ENCODE measurements at places on chromosomes 16 and 17.

GRCh38 chr16:19655242-19655777, 62.7 kb downstream of the KNOP1 start:
- DNase-seq: no peak

DNA sequence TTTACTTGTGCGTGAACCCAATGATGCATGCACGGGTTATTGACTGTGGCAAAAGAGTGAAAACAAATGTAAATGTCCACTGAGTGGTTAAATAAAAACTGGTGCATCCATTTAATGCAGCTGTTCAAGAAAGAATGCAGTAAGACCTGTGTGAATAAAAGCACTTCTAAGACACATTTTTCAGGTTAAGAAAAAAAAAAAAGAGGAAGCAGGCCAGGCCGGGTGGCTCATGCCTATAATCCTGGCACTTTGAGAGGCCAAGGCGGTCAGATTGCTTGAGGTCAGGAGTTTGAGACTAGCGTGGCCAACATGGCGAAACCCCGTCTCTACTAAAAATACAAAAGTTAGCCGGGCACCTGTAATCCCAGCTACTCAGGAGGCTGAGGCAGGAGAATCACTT, 11.8 kb downstream of the CNGB1 start:
- DNase-seq: no peak

GRCh38 chr17:43905985-43906852, 1.1 kb downstream of the MPP2 start:
- peak; percentile 45 for DNase-seq

DNA sequence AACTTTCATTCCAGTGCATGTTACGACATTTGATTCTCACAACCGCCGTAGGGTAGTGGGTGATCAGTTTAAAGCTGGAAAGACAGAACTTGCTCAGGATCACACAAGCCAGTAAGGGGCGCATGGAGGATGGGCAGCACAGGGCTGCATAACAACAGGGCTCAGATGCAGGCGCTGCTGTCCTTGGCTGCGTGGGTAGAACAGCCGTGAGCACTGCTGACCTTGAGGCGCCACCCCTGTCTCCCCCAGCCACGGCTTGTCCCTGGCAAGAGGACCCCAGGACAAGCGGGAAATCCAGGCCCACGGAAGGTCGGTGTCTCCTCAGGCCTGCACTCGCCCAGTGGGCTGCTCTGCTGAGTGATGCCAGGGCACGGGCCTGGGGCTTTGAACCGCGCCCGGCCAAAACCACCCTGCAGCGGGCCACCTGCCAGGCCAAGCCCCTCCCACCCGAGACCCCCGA, 84.7 kb downstream of the LMF1 start:
- no peak for DNase-seq

- no peak for DNase-seq
Measured at GRCh38 chr17:10447026-10447931, 22.1 kb downstream of the MYH4 start.

Data from effector memory CD8-positive, alpha-beta T cell (primary cell).